ENCODE measurements at places on chromosomes 1 and 21. TPM values are rescaled to one million over a fixed set of nuclear protein-coding genes. Genes with fewer than 3 reads are reported as not detected.

The MIGA1 gene
- 13.0 TPM for total RNA-seq

The S100A9 gene
- total RNA-seq: not detected

GRCh38 chr1:231691618-231692259, 65.1 kb downstream of the DISC1 start:
- peak; percentile 69 for DNase-seq

DNA sequence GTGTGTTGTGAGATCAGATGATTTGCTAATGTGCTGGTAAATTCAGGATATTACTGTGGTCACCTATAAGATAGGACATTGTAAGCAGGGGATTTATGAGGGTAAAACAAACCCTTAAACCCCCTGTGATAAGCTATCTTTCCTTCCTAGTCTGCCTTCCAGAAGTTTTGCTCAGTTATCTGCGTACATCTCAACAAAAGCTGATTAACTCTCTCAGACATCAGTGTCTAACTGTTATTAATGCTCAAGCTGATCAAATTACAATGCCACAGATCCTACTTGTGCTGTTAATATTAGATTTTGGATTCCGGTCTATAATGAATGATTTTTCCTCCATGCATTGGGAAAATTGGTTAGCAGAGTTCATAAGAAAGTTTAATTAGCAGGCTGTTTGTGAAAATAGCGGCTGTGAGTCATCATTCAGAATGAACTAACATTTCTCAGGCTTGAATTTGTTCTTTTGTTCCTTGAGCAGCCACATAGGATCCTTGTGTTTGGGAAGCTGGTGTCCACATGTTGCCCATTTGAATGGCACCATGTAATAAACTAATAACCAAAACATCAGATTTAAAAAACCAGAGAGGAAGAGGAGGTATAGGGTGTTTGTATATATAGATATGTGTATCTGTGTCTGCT, 48.7 kb downstream of the ELAVL4 start:
- no peak for DNase-seq
